CD4-positive, alpha-beta T cell (primary cell): ENCODE measurements at places on chromosomes 3 and 15.
A peak's percentile ranks its signal among the peaks of the same experiment; 100 is the strongest.

- DNase-seq: no peak
These were observed 1.4 kb downstream of the GJD2 start for GRCh38 chr15:34753236-34753894.

GRCh38 chr3:65339192-65339740 lies 651.5 kb upstream of the ADAMTS9 start:
- DNase-seq: no peak

GRCh38 chr3:156010829-156011228 lies 109.5 kb upstream of the KCNAB1 start:
- no peak for DNase-seq

GRCh38 chr15:36782681-36783080 lies 203.3 kb downstream of the CDIN1 start:
- DNase-seq: no peak

DNA sequence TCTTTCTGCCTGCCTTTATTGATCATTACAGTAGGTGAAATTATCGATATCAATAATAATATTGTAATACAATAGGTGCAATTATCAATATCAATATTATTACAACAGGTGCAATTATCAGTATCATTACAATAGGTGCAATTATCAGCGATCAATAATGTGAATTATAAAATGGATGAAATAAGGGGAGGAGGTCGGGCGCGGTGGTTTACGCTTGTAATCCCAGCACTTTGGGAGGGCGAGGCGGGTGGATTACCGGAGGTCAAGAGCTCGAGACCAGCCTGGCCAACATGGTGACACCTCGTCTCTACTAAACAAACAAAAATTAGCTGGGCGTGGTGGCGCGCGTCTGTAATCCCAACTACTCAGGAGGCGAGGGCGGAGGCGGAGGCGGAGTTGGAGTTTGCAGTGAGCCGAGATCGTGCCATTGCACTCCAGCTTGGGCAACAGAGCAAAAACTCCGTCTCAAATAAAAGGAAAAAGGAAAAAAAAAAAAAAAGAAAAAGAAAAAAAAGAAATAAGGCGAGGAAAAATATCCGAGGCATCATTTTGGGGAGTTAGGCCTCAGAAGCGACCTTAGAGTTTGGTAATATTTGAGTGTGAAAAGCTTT lies 611 bp upstream of the BNIP2 start:
- DNase-seq: peak; percentile 66

GRCh38 chr3:87121856-87122255 lies 105.3 kb upstream of the CHMP2B start:
- DNase-seq: no peak

- no peak for DNase-seq
These were observed 397.0 kb upstream of the WNT5A start for GRCh38 chr3:55884066-55884465.

- DNase-seq: no peak
These were observed 13.4 kb downstream of the WDR48 start for GRCh38 chr3:39065197-39065596.

- no peak for DNase-seq
These were observed 73.7 kb upstream of the SLCO2A1 start for GRCh38 chr3:134103470-134103869.

- no peak for DNase-seq
These were observed 15.0 kb downstream of the KAT2B start for GRCh38 chr3:20055020-20055775.

DNA sequence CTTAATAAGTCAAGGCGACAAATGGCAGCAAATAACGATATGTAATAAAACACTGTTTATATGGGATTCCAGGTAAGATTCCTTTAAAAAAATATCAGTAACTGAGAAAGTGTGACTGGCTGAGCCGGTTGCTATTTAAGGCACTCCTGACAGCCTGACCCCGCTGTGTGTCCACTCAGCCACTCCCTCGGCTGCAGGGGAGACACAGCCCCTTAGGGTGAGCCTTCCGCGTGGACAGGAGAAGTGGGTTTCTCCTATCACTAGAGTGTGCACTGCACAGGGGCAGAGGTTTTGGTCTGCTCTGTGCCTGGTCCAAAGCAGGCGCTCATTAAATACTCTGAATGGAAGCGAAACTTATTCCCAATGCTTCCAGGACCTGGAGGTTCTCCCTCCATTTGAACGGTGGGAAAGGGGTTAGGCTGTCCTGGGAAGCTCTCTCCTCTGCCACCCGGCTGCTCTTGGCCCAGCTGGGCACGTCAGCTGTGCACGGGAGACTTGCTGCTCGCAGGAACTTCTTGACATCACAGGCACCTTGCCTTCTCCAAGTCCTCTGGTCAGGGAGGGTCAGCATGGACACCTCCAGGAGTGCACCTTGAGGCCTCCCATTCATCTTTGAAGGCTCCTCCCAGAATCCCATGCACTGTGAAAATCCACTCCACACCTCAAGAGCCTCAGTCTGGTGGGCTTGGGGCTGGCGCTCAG lies 43.3 kb upstream of the SLCO2A1 start:
- no peak for DNase-seq
